NCI-H2081 treated with DMSO at 0.1 percent for 48 hours (cell line): ENCODE measurements at places on chromosomes 7 and 10.
A peak's percentile ranks its signal among the peaks of the same experiment; 100 is the strongest.

DNA sequence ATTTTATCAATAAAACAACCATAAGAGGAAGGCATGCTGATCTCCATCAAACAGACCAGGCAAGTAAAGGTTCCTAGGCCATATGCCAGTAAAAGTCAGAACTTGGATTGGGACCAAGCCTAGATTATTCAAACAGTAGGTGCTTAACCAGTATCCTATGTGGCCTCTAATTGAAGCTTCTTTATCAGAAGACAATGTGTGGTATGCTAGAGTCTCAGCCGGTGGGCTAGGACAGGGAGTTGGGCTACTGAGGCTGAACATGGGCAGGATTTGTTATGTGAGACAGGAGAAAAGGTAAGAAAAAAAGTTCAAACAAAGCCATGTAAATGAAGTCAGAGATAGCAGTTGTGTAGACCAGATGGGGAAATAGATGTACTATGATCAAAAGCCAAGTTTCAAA, 413.7 kb upstream of the GHITM start:
- no peak for DNase-seq

GRCh38 chr7:104851268-104851667, 162.7 kb upstream of the KMT2E start:
- DNase-seq: no peak

DNA sequence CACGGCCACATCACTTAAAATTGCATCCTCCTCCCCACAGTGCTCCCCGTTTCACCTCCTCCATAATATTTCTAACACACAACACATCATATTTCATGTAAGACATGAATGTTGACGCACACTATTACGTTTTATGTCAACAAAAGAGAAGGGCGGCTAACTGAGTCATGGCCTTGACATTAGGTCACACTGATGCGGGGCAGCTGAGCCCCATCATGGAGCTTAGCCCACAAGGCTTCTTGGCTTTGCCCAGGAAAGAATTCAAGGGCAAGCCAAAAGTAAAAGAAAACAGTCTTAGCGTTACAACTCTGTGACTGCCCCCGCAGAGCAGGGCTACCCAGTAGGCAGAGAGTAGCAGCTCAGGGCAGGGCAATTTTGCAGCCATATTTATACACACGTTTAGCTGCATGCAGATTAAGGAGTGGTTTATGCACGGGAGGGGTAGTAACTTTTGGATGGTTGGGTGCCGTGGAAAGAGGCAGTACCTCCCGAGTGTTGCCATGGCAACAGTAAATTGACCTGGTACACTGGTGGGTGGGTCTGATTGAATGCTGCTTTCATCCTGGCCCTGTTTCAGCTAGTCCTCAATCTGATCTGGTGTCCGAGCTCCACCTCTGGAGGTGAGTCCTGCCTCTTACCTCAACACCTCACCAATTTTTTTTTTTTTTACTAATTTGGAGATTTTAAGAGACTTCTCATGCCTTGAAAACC, 156.2 kb upstream of the FRMD4A start:
- peak; percentile 4 for DNase-seq

DNA sequence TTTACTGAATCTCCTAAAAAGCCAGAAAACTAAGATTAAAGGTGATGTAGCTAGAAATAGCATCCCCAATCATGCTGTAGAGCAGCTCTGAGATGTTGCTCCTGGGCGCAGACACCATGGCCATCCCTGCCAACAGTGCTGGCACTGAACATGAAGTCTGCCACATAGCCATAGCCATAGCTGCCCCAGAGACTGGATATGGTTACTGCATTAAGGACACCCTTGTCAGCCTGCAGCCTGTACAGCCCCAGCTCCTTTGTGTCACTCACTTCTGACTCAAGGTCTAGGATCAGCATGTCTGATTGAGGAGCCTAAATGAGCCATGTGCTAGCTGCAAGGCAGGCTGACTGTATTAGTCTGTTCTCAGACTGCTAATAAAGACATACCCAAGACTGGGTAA, 284.6 kb downstream of the RPS24 start:
- no peak for DNase-seq

DNA sequence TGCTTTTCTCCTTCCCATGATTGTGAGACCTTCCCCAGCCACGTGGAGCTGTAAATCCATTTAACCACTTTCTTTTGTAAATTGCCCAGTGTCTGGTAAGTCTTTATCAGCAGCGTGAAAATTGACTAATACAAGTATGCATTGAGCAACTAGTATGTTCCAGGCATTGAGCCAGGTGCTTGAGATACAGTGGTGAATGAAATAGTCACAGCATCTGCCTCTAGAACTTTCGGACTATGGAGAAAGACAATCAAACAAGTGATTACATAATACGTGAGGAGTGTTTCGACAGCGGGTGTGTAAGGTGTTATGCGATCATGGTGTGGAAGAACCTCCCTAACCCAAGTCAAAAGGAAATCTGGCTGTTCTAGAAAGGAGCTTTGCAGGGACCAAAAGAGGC, 21.6 kb upstream of the NUP205 start:
- DNase-seq: no peak

DNA sequence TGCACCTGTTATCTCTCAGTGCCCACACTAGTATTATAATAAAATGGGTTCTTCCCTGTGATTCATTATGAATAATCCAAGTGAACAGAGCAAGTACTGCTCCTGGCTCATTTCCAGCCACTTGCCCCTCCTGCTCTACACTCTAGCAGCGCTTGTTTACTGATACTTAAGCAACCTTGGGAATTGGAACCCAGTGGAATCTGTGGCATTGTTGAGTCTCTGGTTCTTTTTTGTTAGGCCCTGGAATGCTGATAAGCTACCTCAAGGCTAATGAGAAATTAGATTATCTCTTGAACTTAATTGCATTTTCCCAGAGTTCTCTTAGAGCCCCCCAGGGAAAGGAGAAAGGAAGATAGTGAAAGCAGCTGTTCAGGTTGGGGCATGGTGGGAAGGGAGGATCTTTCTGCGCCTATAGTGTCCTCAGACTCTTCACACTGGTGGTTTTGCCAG, 34.0 kb downstream of the PRKAR2B start:
- no peak for DNase-seq

DNA sequence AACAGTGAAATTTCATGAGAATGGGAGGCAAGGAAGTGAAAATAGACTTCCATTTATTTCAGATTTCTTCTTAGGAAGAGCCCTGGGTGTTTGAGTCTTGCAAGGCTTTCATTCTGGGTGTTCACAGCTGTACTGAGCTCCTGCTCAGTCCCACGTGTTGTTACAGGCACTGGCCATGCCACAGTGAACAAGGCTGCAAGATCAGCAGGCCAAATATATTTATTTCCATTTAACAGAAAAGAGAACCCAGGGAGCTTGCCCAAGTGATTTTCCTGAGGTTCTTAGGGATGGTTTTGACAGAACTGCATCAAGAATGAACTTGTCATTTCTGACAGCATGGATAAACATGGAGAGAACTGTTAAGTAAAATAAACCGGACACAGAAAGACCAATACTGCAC, 54.5 kb upstream of the CD36 start:
- no peak for DNase-seq

- no peak for DNase-seq
Measured at GRCh38 chr10:70255329-70256299, 22.4 kb upstream of the PPA1 start.

- no peak for DNase-seq
Measured at GRCh38 chr7:29329686-29330085, 135.1 kb downstream of the CHN2 start.

- no peak for DNase-seq
Measured at GRCh38 chr10:48602401-48603135, 2.3 kb downstream of the ARHGAP22 start.

- DNase-seq: no peak
Measured at GRCh38 chr10:1736972-1737221, 428 bp downstream of the ADARB2 start.

GRCh38 chr10:61791216-61791615, 110.3 kb upstream of the ARID5B start:
- DNase-seq: no peak

DNA sequence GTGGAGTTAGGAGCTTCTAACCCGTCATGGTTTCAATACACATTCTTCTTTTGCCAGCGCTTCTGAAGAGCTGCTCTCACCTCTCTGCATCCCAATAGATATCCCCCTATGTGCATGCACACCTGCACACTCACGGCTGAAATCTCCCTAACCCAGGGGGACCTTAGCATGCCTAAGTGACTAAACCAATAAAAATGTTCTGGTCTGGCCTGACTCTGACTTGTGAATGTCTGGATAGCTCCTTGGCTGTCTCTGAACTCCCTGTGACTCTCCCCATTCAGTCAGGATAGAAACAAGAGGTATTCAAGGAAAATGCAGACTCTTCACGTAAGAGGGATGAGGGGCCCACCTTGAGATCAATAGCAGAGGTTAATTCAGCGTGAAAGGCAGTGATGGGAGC, 22.4 kb downstream of the PRSS2 start:
- no peak for DNase-seq

DNA sequence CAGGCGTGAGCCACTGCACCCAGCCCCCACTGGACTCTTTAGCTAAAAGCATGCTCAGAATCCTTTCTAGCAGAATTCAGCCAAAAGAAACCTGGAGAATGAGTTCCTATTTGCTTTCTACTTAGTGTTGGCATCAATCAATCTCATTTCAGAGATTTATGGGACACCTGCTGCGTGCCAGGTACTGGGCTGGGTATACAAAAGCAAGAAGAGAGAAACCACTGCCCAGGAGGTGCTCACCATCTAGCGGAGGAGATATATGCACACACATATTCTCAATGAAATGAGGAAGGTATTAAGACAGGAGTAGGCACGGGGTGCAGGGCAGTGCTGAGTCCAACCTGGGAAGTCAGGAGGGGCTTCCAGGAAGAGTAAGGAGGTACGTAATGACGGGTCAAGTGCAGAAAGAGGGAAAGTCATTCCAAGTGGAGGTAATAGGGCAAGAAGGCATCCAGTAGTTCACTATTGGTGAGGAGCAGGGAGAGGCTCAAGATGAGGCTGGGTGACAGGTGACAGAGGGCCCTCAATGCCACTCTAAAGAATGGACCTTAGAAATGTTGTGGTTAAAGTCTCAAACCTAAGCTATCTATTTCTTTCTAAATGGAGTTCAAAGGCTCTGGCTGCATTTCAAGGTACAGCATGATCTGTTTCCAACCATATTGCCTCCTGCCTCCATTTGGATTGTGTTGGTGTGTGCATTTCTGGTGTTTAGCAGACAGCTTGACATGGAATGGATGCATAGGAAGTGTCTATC, 22.1 kb downstream of the ABLIM1 start:
- no peak for DNase-seq

DNA sequence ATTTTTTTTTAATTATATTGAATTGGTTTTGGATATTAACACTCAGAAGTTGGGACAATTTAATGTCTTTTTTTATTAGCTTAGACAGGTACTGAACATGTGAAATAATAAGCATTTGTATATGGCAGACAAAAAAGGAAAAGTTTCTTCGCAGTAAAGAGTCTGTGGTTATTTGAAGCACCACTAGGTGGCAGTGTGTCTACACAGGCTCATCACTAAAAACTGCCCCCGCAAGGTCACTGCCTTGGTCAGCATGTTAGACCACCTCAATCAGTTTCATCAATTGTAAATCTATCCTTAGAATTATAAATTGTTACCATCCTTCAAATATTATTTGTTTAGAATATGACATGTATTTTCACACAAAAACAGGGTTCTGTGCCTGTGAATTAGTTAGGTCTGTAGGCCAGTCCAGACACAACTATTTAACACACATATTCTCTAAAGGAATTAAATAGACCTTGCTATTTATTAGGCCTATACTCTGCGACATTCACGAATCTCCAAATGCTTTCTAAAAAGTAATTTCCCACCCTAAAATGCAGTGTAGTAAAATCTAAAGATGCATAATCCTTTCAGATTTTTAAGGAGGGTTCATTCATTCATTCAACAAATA, 17.0 kb downstream of the PNLIPRP3 start:
- no peak for DNase-seq

- DNase-seq: no peak
Measured at GRCh38 chr10:28242555-28243204, 60.2 kb downstream of the MPP7 start.

DNA sequence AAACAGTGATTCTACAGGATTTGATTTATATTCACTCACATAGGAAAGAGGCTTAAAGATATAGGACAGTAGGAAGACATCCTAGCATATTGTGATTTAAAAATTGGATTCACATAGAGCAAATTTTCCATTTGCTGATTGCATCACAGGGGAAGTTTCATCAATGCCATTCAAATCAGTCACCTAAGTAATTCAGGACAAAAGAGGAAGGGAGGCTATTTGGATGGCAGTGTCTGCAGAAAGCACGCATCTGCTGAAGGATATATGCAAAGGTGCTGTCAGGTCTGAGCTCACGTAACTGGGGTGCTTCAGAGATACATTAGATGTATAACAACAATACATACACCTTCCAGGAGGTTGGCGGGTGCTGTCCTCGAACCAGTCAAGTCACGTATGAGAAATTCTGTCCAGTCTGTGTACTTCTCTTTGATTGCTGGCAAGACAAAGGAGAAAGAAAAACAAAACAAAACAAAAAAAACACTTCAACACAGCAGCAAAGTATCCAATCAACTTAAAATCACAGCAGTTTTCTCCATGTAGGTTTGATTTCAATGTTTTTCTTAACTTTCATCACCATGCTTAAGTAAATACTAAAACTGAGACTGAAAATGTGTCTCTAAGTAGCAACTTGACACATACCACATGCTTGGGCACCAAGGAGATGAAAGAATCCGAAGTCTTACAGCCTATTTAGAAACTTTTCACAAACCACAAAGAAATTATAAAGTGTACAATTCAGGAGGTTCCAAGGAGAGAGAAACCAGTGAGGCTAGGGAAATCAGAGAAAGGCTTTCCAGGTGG, 125.1 kb downstream of the SFMBT2 start:
- no peak for DNase-seq

DNA sequence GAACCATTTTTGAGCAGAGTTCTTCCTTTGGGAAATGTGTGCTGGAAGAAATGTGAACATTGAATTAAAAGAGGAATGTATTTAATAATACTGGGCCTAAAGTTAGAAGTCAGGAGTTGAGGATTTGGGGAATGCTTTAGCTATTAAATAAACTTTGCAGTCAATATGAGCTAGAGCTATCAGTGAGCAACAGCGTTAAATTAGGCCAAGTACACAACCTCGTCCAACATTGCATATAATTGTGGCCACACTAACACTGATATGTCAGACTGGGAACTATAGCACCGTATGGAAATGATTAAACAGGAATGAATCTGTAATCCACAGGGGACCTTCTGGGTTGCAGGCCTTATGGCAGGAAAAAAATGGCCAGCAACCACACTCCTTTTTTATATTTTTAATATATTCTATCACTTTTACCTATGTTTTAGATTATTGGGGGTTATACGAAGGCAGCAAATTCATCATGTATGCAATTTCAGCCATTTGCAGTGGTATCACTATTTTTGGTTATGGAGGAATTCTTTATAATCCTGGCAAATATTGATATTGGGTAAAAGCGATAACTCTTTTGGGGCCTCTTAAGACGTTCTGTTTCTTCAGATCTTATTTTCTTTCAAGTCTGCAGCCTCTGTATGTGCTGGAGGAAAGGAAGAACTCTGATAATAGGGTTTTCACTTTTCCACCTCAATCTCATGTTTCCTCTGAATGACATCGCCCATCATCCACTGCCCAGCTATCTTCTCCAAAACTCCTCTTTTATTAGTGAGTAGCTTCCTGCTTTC, 236.3 kb upstream of the PLXDC2 start:
- DNase-seq: no peak

- DNase-seq: no peak
Measured at GRCh38 chr7:114138587-114138986, 219.8 kb upstream of the PPP1R3A start.
